ENCODE measurements at places on chromosomes 6 and 20.

- no peak for DNase-seq
- no peak overlapping the region for H3K27ac ChIP-seq
- H3K36me3 ChIP-seq: peaks cover 4% of the 10 kb centered on the region
- no peaks in the 10 kb centered on the region for H3K27me3 ChIP-seq
These were observed 65.3 kb downstream of the KAT14 start for GRCh38 chr20:18202966-18203365.

- no peaks in the 10 kb centered on the region for H3K36me3 ChIP-seq
- H3K27ac ChIP-seq: no peak overlapping the region
- no peak for DNase-seq
- no peaks in the 10 kb centered on the region for H3K4me1 ChIP-seq
- H3K4me3 ChIP-seq: no peak overlapping the region
These were observed 92.1 kb upstream of the SPTLC3 start for GRCh38 chr20:12916699-12917098.

DNA sequence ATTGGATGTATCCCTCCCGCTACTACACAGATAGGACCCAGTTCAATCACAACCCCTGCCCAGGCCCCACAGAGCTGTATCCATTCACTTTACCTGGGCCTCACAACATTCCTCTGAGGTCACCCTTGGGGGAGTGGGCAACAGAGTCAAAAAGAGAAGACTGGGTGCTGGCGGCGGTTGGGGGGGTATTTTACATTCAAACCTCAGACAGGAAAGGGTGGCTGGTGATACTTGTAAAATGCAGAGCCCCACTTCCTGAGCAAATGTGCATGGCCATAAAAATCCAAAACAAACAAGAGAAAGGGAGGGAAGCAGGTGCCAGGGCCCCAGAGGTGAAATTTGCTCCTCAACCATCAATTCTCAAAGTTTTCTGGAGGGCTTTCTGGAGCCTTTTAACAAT lies 3.5 kb downstream of the LRFN2 start:
- H3K27ac ChIP-seq: peak overlapping the region; percentile 85
- DNase-seq: peak; percentile 16
- H3K36me3 ChIP-seq: no peaks in the 10 kb centered on the region
- H3K27me3 ChIP-seq: peaks cover 7% of the 10 kb centered on the region
- H3K4me1 ChIP-seq: no peaks in the 10 kb centered on the region

DNA sequence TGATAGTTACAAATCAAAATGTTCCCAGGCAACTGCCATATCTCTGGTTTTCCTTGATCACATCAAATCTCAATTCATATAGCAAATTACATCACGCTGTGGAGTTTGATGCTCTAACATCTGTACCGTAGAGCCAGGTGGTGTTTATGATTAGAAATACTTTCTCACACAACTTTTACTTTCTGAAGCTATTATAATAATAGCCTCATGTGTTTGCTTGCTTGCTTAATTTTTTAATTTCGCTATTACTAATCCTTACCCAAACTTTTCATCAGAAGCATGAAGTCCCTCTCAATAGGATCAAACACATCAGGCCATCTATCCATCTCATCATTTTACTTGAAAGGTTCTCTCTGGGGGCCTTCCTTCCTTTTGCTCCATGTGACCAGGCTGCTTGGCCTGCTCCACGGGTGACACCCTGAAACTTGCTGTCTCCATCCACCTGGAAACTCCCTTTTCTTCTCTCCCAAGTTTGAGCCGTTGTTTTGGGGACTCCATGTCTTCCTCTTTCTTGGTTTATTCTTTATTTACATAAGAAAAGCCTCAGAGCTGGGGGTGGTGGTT lies 75.4 kb downstream of the ADAT2 start:
- no peak overlapping the region for H3K27ac ChIP-seq
- no peaks in the 10 kb centered on the region for H3K27me3 ChIP-seq
- H3K4me3 ChIP-seq: no peak overlapping the region
- H3K4me1 ChIP-seq: peaks cover 1% of the 10 kb centered on the region
- no peak for DNase-seq

DNA sequence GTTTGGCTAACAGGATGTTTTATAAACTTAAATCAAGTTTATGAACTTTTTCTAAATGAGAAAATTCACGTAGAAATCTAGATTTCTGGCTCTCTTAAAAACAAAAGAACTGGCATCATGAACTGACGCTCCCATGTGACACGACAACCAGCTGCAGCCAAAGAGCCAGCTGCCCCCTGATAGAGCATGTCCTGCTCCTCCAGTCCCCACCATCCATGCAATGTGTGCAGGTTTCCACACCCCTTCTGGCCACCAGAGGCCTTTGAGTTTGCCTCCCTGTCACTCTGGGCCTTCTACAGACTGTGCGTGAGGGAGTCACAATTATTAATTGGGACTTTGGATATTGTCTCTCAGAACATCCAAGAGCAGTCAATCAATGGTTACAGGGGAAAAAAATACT lies 1.6 kb upstream of the GPLD1 start:
- H3K36me3 ChIP-seq: no peaks in the 10 kb centered on the region
- DNase-seq: no peak
- no peak overlapping the region for H3K4me3 ChIP-seq
- H3K27ac ChIP-seq: no peak overlapping the region

GRCh38 chr6:115901896-115902295 lies 158.8 kb downstream of the FRK start:
- H3K36me3 ChIP-seq: no peaks in the 10 kb centered on the region
- H3K27me3 ChIP-seq: peaks cover 4% of the 10 kb centered on the region
- DNase-seq: no peak

DNA sequence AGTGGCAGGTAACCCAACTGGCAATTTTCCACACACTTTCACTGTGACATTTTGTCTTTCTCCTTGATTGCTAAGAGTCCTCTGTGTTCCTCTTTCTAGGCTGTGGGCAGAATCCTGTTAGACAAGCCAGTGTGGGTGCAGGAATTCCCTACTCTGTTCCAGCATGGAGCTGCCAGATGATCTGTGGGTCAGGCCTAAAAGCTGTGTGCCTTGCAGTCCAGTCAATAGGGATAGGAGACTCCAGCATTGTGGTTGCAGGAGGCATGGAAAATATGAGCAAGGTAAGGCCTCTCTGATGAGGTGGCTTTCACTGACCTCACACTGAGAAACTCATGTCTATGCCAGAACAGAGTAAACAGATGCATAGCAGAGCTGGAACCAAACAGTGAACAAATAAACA lies 5.1 kb downstream of the ACAT2 start:
- no peak for DNase-seq
- H3K27me3 ChIP-seq: peaks cover 8% of the 10 kb centered on the region
- H3K4me1 ChIP-seq: peaks cover 12% of the 10 kb centered on the region

GRCh38 chr20:62980380-62980960 lies 26.3 kb downstream of the BHLHE23 start:
- H3K27me3 ChIP-seq: peaks cover 27% of the 10 kb centered on the region
- no peak for DNase-seq
- H3K4me3 ChIP-seq: no peak overlapping the region
- no peak overlapping the region for H3K27ac ChIP-seq

DNA sequence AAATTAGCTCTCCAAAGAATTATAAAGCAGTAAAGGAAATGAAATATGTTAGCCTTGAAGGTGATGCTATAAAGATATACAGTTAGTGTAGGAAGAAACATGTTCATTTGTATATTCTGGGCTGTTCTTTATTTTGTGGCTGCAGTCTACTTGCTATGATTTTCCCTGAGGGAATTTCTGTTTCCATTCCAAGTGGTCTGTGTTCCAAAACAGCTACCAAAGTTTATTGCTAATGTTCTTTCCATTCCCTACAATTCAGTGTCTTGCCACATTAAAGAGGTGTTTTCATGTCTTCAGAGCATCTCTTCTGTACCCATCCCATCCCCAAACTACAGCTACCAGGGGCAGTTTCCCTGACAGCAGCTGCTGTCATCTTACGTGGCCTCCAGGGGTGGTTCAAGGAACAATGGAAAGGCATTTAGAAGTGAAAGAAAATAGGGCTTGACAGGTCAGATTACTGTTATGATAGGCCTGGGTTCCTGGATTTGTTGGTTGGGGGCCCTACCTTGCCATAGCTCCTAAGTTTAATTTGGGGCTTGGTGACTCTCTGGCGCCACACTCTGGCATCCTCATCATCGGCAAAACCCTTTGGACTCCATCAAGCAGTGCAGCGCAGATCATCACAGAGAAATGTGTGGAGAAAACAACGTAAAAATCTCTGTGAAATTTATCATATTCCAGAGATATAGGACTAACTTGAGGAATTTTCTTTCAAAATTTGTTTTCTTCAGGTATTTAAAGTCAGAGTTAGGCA lies 33.8 kb upstream of the AIG1 start:
- DNase-seq: peak; percentile 25
- no peak overlapping the region for H3K27ac ChIP-seq
- peaks cover 6% of the 10 kb centered on the region for H3K27me3 ChIP-seq
- H3K4me1 ChIP-seq: no peaks in the 10 kb centered on the region
- H3K4me3 ChIP-seq: no peak overlapping the region

- DNase-seq: no peak
- peaks cover 41% of the 10 kb centered on the region for H3K4me1 ChIP-seq
- peak overlapping the region; percentile 40 for H3K27ac ChIP-seq
- H3K27me3 ChIP-seq: peaks cover 4% of the 10 kb centered on the region
- H3K4me3 ChIP-seq: no peak overlapping the region
These were observed 4.9 kb downstream of the MAPK13 start for GRCh38 chr6:36135053-36135731.

- DNase-seq: peak; percentile 21
- peak overlapping the region; percentile 99 for H3K27ac ChIP-seq
- peaks cover 13% of the 10 kb centered on the region for H3K27me3 ChIP-seq
- H3K4me3 ChIP-seq: peak overlapping the region; percentile 96
- H3K36me3 ChIP-seq: no peaks in the 10 kb centered on the region
These were observed 243.2 kb downstream of the ARID1B start for GRCh38 chr6:157020398-157020797.

- H3K27me3 ChIP-seq: peaks cover 1% of the 10 kb centered on the region
- DNase-seq: no peak
- no peaks in the 10 kb centered on the region for H3K36me3 ChIP-seq
These were observed 219.3 kb upstream of the RNF217 start for GRCh38 chr6:124742971-124743370.

DNA sequence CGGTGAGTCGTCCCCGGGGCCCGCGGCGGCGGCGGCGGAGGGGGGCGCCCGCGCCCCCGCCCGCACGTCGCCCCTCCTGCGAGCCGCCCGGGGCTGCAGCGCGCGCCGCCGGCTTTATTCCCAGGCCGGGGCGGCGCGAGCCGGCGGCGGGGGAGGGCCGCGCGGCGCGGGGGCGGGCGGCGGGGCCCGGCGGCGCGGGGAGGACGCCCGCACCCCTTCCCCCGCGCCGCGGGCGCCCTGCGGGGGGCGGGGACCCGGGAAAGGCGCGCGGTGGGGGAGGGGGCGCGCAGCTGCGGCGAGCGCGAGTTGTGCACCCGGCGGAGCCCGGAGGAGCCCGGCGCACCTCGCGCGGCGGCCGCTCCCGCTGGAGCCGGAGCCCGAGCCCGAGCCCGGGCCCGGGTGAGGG lies 646 bp downstream of the HMGA1 start:
- H3K36me3 ChIP-seq: peaks cover 9% of the 10 kb centered on the region
- no peak for DNase-seq
- H3K27me3 ChIP-seq: peaks cover 7% of the 10 kb centered on the region
- H3K4me3 ChIP-seq: peak overlapping the region; percentile 88

GRCh38 chr6:108921547-108922361 lies 73.5 kb downstream of the ARMC2 start:
- H3K27ac ChIP-seq: peak overlapping the region; percentile 74
- H3K36me3 ChIP-seq: peaks cover 10% of the 10 kb centered on the region
- no peak for DNase-seq
- peaks cover 5% of the 10 kb centered on the region for H3K27me3 ChIP-seq
